Bronchial epithelial cell (primary cell): ENCODE measurements at places on chromosomes 2 and 18.

GRCh38 chr2:47309472-47309951 is 93.4 kb upstream of the MSH2 start:
- DNase-seq, result no peak

GRCh38 chr2:187302586-187302985 is 145.5 kb downstream of the CALCRL start:
- peak; percentile 51 for DNase-seq

DNA sequence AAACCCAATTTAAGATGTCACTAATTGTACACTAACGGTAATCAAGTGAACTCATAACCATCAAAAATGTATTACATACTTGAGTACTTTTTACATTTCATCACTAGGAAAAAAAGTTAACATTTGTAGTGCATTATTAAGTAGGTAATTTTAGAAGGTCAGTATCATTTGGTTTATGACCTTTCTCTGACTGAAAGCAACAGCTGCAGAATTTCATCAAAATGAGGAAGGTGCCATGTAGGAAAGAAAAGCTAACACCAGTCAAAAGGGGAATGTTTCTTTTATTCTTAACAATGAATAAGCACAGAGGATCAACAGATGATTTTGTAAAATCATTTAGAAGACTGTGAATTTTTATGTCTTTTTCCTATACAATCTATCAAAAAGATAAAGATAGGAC is 79.0 kb downstream of the PIGN start:
- DNase-seq, result no peak

- DNase-seq, result no peak
Observed at GRCh38 chr2:228522276-228522675, 340.8 kb upstream of the SPHKAP start.

DNA sequence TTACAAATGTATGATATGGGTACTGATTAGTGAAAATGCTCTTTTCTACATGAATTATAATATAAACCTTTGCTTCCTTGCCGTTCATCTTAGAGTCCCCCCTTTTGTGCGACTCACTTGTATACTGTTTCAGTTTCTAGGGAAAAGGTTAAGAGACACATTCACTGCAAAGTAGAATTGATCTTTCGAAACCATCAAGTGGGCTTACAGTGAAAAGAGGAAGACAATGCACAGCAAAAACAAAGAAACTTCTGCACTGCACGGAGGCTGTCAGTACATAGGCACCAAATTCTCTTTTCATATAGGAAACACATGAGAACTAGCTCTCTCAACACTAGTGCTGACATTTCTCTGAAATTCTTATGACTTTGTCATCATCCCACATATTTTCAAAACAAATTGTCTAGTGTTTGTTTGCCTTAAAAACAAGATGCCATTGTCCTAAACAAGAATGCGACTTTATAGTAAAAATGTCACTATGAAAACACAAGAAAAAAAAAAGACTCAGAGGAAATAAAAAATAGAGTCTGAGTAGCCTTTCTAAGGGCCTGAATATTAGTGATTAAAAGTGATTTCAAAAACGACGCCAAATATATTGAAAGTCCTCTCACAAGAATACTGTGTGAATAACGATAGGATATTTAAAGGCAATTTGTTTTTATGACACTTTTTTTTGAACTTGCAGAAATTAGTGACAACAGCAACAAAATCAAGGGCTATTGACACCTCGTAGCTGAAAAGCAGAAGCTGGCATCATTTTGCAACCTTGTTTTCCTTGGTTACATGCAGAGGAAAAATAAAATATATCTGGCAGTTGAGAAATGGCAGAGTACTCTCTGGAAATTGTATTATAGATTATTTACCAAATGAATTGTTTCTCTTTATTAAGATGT is 827.0 kb downstream of the BCL11A start:
- DNase-seq, result no peak

GRCh38 chr2:105848367-105848766 is 103.7 kb downstream of the NCK2 start:
- DNase-seq, result no peak

DNA sequence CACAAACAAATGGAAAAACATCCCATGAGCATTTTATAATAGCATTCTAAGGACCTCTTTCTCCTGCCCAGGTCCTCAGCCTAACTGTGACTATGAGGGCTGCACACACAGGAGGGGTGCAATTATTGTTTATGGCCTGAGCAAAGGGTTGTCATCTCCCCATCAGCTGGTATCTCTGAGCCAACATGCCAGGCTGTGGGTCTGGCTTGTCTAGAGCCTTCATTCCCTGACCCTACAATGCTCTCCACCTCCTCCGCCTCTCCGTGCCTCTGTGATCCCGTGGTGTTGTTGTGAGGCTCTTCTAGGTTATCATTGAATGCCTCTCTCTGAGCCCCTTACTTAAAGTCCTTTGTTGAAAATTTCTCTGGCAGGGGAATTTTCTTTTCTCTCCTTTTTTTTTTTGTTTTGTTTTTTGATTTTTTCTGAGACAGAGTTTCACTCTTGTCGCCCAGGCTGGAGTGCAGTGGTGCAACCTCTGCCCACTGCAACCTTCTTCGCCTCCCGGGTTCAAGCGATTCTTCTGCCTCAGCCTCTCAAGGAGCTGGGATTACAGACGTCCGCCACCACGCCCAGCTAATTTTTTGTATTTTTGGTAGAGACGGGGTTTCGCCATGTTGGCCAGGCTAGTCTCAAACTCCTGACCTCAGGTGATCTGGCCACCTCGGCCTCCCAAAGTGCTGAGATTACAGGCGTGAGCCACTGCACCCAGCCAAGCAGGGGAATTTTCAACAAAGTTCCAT is 126.4 kb downstream of the SMAD7 start:
- DNase-seq, result no peak

DNA sequence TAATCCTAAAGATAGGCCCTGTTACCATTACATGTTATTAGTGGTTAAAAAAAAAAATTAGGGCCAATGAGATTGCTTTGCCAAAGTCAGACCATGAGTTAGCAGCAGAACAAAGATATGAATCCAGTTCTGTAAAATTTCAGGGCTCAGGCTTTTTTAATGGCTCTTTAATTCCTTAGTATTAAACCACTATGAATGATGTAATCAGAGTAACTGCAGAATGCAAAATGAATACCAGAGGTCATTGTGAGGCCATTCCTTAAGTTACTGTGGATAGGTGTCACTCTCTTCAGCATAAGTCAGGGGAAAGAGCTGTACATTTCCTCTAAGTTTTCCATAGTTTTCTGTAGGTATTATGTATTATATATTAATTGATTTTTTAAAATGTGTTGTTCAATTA is 42.2 kb upstream of the TBR1 start:
- DNase-seq, result peak; percentile 9

DNA sequence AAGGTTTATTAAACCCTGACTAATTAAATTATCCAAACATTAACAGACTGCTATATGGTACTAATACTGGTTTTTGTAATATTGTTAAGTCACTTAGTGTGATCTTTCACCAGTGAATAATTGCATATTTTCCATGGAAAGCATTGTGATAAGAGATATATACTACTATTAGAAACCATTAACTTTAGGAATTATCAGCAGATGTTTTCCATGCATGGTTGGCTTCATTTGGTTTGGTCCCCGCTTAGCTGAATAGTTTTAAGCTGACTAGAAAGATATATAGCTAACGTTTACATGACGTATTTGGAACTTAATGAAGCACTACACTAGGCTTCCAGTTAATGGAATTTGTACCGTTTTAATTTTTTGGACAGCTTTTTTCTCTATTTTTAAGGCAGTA is 37.9 kb downstream of the LCLAT1 start:
- DNase-seq, result no peak

- DNase-seq, result peak; percentile 61
Observed at GRCh38 chr18:54043484-54044251, 180.8 kb downstream of the MBD2 start.

GRCh38 chr2:241886840-241887447 is 17.4 kb downstream of the RTP5 start:
- DNase-seq, result no peak

- no peak for DNase-seq
Observed at GRCh38 chr18:74623047-74623816, 25.6 kb downstream of the ZNF407 start.

DNA sequence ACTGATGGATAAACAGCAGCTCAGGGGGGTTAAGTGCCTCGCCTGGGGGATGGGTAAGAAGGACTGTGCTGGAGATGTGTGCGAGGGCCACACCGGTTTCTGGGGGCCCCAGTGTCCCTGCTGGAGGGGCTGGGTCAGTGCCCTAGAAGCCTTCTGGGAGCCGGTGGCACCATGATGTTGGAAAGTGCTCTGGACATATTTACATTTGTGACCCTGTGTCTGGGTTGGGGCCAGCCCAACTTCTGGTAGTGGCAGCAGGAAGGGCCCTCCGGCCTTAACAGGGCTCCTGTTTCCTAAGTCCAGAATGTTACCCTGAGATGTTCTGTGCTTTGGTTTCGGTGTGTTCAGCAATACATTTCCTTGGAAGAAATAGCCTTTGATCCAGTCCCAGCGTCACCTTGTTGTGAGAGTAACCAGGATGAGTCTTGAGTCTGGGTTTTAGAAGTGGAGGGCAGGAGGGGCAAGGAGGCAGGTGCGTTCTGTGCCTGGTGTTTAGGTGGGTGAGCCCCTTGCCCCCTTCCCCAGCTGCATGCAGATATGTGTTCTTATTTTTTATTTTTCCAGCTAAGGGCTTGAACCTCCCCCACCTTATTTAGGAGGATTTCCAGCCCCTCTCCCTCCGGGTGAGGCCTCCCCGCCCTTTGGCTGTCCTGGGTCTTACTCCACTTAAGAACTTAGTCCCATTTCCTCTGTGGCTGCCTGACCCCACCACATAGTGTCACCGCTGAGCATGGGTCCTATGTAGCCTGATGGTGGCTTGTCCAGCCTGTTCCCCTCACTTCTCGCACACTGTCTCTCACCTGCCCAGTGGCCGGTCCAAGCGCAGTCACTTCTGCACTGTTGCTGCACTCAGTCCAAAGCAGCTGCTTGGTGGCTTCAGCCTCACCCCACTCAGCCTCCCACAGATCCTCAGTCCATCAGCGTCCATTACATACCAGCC is 132.7 kb upstream of the HS6ST1 start:
- no peak for DNase-seq

DNA sequence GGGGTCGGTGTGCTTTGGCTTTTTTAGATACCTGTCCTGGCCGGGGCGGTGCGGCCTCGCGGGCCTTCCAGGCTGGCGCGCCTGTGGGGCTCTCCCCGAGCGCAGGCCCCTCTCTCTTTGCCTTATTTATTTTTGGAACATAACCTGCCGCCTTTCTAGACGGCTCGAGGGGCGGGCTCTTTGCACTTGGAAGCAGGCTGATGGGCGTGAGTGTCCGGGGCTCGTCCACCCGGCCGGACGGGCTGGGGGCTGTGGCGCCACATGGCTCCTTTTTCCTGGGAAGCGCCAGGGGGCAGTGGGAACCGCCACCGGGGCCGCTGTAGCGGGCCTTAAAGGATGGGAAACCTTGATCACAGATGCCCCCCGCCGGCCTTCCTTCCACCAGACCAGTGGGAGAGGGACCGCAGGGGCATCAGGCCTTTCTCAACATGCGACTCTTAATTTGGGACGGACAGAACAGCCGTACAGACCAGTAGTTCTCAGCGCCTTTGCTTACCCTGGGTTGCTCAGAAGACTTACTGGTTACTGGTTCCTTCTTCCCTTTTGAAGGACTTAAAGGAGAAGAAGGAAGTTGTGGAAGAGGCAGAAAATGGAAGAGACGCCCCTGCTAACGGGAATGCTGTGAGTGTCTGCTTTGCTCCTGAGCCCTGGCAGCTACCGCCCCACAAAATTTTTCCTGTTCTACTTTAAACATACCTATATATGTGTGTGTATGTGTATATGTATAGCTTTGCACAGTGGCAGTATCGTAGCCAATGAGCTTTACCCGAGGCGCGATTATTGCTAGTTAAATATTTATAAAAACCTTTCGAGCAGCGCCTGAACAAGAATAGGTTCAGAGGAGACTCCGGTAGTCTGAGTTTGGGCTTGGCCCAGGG is 2.7 kb downstream of the PTMA start:
- DNase-seq, result no peak

DNA sequence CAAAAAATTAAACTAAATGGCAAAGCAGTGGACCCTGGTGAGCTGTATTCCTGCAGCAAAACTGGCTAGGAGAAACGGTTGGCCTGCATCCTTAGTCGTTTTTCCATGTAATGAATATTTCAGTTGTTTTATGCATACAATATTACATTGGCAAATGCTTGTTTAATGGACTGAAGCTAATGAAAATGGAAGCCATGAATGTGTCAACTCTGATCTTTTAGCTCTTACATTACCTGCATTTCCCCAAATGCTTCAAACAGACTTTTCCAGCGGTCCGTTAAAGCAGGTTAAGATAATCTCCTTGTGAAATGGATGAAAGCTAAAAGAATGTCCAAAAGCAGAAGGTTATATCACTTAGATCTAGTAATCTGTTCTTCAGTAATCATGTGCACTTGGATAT is 686.3 kb upstream of the SETBP1 start:
- no peak for DNase-seq

DNA sequence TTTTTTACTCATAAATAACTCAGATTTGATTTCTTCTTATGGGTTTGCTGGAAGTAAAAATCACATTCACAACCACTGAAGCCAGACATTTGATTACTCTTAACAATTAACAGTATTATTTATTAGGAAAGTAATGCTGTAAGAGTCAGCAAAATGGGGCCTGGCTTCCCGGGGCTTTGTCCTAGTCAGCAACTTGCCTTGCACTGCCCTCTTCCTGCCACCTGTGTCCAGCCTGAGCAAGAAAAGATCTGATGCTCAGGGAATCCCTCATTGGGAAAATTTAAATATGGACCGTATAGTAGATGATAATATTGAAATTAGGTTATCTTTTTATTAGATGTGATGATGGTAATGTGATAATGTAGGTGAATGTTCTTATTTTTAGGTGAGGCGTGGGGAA is 30.8 kb upstream of the ACYP2 start:
- DNase-seq, result peak; percentile 42

GRCh38 chr2:40666398-40666797 is 214.5 kb upstream of the SLC8A1 start:
- DNase-seq, result no peak

GRCh38 chr2:124258140-124258880 is 233.2 kb downstream of the CNTNAP5 start:
- peak; percentile 8 for DNase-seq

- DNase-seq, result no peak
Observed at GRCh38 chr2:230011617-230012016, 57.1 kb downstream of the SLC16A14 start.

DNA sequence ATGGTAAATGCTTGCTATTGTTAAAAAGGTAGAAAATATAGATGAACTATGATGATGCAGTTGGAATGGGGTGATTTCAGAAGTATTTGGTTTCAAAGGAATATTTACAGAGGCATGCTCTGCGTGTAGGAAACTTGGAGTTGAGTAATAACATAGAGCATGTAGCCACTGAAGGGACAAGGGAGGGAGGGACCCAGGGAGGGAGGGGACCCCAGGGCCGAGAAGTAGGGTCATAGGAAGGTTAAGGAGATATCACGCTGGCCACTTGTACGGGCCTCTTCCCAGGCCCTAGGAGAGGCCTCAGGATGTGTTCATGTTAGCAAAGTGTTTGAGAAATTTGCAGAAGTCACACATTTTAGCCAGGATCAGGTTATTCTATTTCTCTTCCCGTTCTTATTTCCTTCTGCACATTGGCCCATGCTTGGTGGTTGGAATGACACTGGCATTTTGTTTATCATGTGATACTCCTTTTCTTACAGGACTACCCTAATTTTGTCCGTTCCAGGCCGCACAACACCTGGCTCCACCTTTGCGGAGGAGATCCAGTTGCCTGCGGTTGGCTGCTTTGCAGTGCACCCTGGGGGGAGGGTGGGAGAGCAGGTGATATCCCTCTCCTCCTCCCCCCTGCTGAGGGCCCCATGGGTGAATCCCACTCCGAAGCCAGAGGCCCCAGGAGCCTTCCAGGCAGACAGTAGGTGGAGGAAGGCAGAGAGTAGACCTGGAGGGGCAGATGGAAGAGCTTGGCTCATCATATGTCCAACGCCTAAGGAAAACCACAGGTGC is 16.9 kb upstream of the ACKR3 start:
- no peak for DNase-seq
